Eye (tissue), 1 donor: ENCODE measurements at places on chromosomes 13 and 19.

- DNase-seq = peak; percentile 52
Measured at GRCh38 chr13:50989476-50989875, 79.9 kb downstream of the RNASEH2B start.

DNA sequence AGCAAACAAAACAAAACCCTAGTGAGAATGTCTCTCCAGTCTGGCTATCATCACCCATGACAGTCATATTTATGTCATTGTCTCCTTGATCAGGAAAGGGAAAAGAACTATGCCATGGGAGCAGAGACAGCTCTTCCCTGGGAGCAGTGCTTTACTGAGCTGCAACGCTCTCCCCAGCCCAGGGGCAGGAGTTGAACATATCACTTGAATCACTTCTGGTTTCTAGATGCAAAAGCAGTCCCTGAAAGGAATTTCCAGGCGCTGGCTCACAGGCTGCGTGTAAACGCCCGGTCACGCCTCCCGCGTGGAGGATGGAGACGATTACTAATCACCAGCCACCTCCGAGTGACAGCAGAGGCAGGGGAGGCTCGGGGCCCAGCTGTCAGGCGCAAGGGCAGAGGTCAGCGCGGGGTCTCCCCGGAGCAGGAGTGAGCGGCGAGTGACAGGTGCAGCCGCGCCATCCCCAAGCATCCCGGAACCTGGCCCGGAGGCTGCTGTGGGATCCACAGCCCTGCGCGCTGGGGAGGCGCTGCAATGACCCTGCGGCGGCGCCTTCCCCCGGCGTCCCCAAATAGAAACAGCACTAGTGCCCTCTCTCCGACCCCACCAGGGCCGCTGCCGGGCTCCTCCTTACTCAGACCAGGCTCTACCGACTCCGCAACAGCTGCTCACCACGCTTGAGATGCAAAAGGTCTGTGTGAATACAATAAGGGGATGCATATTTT, 23.5 kb upstream of the DCLK1 start:
- DNase-seq = peak; percentile 85

DNA sequence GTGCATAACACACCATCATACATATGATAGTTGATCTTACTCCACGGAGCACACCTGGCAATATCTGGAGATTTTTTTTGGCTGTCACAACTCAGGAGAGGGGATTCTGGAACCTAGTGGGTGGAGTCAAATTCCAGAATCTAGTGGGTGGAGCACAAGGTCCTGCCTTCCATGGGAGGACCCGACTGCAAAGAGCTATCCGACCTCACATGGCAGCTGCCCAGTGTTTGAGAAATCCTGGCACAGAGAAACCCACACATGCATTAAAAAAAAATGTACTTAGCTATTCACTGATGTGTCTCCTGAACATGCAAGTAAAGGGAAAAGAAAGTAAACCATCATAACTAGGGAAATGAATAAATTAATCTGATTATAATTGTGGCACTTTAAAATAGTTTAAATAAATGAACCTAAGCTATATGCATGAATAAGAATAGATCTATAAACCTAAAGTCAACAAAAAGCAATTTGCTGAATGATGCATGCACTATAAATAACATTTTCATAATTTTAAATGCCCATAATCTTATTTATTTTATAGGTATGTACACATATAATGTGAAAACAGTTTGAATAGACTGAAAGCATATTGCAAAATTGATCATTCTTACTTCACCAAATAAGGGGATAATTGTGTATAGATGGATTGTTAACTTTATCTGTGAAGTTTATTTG, 300.3 kb downstream of the MYO16 start:
- no peak for DNase-seq

- no peak for DNase-seq
Measured at GRCh38 chr19:16037424-16038195, 38.7 kb upstream of the TPM4 start.

DNA sequence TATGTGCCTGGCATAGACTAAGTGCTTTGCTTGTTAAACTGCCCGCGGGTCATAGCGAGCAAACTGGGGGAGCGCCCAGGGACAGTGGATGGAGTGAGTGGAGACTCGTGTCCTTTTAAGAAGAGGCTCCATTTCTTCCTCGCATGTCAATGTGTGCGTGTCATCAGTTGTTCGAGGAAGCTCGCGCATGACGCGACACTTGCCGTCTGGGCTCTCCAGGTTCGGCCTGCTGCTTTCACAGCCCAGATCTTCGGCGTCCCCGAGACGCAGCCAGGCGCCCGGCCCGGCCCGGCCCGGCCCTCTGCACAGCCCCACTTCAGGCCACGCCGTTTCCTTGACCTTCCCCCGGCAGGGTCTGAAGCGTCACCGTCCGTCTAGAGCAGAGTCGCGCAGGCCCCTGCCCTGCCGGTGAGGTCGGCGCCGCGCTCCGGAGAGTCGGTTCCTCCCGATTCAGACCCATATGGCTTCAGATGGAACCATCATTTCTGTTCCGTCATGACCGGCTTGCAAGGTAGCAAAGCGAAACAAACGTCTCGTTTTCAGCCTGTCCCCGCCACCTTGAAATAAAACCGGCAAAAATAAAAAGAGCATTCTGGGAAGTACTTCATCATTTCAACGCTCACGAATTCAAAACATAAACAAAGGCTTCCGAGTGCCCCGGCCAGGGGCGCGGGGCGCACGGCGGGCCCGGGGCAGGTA, 599 bp upstream of the ARHGEF7 start:
- peak; percentile 86 for DNase-seq

DNA sequence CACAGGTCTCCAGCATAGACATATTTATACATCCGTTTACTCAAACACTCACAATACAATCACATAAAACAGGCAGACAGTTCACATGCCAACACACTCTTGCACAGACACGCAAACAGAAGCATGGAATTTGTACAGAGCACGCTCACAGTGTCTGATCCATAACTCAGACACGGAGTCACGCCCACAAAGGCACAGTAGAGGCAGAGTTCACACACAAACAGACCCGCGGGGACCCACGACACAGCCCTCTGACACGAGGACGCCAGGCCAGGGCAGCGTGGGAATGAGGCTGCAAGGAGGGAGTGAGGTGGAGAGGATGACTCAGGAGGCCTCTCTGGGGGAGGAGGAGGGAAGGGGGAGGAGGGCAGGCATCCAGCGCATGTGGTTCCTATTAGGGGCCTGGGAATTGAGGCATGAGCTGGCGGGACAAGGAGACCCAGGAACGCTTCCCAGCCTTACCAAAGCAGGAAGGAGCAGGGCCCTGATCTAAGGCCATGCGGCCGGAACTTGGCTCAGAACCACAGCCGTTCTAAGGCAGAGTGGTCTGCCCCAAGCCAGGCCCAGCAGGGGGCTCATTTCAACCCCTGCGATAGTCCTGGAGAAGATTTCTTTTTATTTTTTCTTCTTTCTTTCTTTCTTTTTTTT, 9.1 kb upstream of the OLFM2 start:
- peak; percentile 94 for DNase-seq

DNA sequence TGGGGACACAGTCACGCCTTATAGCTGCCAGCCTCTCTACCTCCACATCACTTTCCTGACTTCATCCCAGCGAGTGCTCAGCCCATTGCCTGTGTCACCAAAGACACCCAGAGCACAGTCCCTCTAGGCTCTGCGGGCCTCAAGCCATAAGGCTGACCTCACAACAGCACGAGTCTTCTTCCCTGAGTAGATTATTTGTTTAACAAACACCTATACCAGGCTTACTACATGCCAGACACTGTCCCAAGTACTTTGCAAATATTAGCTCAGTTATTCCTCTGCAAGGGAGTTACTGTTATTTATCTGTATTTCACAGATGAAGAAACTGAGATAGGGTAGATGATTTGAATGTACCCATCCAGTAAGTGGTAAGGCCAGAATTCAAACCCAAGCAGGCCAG, 504.3 kb downstream of the COG6 start:
- DNase-seq = no peak
